GM18507 (cell line): ENCODE measurements at places on chromosomes 16 and 17.

- no peak for DNase-seq
Observed at GRCh38 chr16:84916178-84916577, 95.2 kb downstream of the ZDHHC7 start.

DNA sequence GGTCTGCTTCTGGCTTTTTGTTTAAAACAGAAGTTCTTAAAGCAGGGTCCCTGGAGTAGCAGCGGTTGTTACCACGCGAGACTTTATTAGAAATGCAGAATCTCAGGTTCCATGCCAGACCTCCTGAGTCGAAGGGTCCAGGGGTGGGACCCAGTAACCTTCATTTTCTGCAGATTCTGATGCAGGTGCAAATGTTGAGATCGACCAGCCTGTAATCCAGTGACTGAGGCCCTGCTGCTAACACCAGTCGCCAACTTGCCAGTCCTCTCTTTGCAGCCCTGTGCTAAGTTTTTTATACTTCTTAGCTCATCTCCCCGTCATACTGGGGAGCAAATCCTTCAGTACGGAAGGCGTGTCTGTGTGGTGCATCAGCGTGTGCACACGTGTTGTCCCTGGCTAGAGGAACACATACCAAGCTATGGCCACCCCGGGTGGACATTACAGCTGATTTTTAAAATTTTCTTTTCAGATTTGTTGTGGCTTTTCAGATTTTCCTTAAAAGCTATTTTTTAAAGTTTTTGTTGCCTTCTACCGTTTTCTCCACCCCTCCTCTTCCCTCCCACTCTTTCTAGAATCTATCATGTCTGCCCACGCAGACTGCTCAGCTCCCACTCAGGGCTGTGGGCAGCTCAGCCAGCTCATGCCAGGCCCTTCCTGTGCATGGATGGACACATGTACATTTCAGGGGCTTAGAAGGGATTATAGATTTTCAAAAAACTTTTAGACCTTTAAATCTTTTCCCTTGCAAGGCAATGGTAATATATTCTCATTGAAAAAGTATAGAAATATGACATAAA lies 57.7 kb downstream of the MEAK7 start:
- no peak for DNase-seq

GRCh38 chr17:60559995-60560859 lies 34.2 kb upstream of the APPBP2 start:
- DNase-seq: no peak

DNA sequence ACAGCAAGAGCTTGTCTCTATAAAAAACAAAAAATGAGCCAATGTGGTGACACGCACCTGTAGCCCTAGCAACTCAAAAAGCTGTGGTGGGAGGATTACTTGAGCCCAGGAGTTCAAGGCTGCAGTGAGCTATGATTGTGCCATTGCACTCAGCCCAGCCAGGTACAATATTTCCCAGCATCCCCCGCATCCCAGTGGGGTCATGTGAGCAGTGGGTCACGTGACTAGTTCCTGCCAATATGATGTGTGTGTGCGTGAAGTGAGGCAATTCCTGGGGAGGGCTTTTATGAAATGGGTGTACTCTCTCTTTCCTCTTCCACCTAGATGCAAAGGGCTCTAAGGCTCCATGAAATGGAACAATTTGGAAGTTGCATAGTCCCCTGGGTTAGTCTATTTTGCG lies 81.3 kb downstream of the GSG1L start:
- no peak for DNase-seq

GRCh38 chr16:2501946-2502895 lies 11.5 kb upstream of the ATP6V0C start:
- DNase-seq: no peak

DNA sequence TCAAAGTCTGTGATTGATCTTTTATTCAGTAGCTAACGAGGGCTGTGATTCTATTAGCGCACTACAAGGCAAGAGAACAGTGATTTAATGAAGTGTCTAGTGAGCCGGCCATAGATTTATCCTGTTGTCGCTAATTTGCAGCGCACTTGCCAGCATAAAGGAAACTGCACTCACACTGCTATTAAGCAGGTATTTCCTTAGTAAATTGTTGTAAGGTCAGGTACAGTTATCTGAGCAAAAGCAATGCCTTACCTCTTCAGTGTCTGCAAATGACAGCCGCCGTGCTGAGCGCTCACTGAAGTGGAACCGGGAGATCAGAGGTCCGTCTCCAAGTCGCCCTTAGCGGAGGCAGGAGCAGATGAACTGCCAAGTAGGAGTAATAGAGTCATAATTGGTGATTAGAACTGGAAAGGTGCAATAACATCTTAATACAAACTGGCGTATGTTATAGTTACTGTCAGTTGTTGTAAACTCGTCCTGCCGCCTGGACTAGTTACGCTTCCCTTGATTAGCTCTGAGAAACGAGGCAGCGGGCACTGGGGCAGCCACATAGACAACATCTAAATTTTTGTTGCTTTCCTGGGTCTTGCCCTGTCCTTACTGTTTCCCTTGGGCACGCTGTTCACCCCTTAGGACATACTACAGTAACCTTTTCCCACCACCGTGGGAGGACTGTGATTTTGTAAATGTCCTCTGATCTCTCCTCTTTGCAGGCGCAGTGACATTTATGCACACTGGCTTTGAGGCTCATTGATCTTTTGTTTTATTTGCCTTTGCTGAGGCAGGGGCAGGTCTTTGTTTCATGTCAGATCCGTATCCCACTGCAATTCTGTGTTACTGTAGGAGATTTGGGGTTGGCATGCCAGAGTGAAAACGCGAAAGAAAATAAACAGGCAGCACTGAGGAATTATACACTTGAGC lies 363.1 kb downstream of the WWOX start:
- DNase-seq: no peak

DNA sequence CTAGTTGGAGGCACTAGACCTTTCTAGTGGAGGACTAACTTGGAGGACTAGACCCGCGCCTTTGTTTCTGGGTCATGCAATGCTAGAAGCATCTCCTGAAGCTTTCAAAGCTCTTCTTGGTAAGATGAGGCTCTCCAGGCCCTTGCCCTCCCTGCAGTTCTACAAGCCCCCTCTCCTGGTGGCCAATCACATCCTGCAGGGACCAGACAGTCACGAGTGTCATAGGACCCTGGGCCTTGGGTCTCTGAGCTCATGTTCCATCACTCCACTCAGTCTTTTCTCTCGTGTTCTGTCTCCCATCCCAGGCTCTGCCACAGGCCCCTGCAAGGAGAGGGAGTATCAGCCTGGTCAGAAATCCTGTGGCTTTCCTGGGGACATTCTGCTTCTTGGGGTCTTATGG lies 119.6 kb downstream of the CYLD start:
- no peak for DNase-seq

DNA sequence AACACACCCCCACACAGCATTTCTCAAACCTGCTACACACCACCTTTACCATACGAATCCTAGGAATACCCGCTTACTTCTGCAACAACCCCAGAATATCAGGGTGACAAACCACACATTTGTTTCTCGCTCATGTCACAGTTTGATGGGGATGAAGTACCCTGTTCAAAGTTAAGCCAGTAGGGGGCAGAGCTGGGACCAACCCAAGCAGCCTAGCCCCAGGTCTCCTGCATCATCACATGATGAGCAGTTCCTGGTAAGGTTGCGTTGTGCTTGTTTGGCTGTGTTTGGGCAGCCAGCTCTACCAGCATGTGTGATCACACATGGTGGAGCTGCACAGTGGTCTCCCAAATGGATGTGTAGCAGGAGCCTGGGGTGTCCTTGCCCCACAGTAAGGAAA lies 103.6 kb upstream of the C16orf82 start:
- no peak for DNase-seq

GRCh38 chr17:41530062-41531048 lies 2.2 kb upstream of the KRT19 start:
- no peak for DNase-seq

- DNase-seq: no peak
Observed at GRCh38 chr16:11481987-11482386, 104.7 kb downstream of the LITAF start.

DNA sequence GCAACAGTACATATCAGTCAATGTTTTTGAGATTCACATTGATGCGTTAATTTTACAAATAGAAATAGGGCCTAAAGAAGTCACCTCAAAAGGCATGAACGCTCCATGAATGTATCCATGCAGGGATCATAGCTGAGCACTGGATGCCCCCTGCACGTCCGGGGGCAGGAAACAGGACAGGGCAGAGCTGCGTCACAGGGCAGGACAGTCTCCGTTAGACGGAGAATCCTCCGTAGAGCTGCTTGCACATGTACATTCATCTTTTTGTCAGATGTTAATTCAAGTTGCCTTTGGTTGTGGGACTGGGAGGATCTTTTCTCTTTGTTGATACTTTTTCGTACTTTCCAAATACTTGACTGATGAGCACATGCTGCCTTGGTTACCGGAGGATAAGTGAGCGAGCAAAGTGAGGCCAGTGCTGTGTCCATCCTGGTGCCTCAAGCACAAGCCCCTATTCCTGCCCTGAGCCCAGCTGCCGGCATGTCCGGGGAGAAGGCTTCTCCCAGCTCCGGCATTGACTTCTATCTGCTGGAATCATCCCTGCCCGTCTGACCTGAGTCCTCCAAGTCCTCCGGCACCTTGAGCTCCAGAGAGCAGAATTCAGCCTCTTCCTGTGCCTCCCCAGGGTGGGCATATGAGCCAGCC lies 15.0 kb downstream of the GAA start:
- DNase-seq: no peak

DNA sequence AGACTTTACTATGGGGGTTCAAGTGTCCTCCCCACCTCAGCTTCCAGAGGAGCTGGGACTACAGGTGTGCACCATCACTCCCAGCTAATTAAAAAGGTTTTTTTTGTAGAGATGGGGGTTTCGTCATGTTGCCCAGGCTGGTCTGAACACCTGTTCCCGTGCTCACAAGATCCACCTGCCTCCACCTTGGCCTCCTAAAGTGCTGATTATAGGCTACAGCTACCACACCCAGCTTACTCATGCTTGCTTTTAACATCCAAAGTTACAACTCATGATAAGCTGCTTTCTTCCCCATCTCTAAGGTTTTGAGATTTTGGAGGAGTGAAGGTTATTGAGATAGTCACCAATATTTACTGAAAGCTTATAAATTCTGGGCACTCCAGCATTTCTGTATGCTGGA lies 2.6 kb downstream of the NUP88 start:
- DNase-seq: no peak
